ENCODE measurements at places on chromosomes 7 and 10.

- DNase-seq, result peak; percentile 38
These were observed 74.8 kb downstream of the CDK6 start for GRCh38 chr7:92761391-92762097.

- DNase-seq, result no peak
These were observed 8.3 kb upstream of the ARHGAP12 start for GRCh38 chr10:31936933-31937332.

DNA sequence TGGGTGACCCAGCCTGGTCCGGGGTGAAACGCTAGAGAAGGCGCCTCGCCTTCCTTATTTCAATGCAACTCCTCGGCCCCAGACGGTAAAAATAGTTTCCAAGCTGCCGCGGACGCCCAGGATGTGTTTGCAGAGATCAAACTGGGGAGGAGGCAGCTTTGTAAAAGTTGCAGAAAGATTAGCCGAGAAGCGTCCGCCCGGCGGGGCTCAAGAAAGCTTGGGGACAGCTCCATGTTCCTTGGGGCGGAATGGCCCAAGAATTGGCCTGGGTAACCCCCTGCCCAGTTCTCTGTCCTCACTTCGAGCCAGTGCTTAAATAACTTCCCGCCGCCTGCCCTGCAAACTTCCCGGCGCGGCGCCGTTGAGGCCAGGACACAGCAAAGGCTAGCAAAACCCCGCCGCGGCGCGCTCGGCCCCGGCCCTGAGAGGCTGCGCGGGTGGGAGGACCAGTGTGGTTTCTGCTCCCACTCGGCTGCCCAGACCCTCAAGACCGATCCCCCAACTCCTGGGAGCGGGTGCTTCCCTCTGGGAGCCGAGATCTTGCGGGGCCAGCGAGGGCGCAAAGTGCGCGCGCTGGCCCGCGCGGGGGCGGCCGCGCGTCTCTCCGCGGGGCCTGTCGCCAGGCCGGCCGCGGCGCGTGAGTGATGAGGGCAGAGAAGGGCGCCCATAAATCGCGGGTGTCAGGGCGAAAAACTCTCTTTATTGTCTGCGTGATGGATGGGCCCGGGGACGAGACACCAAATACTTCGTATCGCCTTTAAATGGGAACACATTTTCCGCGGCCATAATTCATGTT lies 6.3 kb upstream of the ZNF503 start:
- no peak for DNase-seq

- no peak for DNase-seq
These were observed 18.5 kb upstream of the EN2 start for GRCh38 chr7:155439311-155440017.

GRCh38 chr10:59007307-59008025 lies 169.0 kb upstream of the PHYHIPL start:
- DNase-seq, result no peak

- DNase-seq, result no peak
These were observed 16.3 kb upstream of the GATA3 start for GRCh38 chr10:8037941-8038894.

GRCh38 chr7:68733219-68734153 lies 864.8 kb upstream of the AUTS2 start:
- no peak for DNase-seq
